ENCODE measurements at places on chromosomes 6 and 20. TPM values are rescaled to one million over a fixed set of nuclear protein-coding genes. Genes with fewer than 3 reads are reported as not detected.

DNA sequence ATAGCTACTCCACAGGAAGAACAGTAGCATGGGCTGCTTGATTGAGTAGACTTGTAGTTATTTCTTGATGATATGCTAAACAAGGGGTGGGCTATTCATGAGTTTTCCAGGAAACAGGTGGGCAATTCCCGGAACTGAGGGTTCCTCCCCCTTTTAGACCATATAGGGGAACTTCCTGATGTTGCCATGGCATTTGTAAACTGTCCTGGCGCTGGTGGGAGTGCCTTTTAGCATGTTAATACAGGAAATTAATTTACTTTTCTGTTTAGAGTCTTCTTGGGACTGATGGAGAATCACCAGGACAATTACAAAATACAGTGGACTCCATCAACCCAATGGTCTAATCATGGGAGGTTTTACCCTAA is 22.7 kb downstream of the CYP24A1 start:
- no peak for DNase-seq

The ENPP3 gene
- total RNA-seq = 0.64 TPM

DNA sequence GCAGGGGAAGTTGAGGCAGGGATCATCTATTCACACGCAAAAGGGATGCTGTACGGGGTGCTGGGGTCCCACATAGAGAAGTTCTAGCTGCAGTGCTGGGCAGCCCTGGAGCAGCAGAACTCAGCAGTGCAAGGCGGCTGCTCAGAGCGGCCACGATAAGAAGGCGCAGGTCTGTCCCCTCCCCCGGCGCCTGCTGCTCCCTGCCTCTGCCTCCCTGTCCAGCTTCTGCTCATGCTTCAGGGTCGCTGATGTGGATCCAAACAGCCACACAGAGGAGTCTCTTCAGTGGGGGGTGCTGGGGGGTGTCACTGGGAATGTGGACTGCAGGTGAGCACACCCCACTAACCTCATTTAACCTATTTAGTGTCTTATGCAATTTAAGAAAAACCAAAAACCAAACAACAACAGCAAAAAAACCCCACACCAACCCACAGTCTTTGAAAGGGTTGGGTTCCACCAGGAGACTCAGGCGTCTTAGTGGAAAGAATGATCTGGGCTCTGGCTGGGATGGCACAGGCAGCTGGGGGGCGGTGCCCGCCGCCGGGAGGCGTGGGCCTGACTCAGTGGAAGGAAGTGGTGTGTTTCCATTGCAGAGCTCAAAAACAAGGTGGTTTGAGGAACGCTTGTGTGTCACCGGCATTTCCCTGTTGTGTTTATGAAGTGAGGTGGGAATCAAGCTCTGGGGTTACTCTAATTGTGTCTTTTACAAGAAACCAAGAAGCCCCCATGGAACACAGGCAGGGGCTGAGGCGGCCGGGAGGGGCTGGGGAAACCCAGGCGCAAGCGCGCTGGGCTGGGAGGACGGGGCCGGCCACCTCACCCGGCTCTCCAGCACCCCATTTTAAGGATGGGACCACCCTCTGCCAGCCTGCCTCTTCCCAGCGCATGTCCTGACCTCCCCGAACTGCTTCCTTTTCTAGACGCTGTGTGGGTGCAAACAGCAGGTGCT is 55.1 kb downstream of the IRF4 start:
- DNase-seq = no peak

DNA sequence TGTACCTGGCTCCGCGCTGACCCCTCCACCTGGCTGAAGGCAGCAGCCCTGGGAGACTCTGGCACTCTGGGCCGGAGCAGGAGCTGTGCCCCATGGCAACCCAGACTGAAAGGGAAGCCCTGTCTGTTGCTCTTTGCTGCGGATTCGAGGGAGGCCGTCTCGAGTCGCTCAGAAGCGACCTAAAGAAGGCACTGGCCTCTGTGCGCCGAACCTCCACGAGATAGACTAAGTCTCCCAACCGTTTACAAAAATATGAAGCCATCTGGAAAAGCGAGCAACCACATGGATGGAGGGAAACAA is 10.5 kb upstream of the TBX18 start:
- no peak for DNase-seq

DNA sequence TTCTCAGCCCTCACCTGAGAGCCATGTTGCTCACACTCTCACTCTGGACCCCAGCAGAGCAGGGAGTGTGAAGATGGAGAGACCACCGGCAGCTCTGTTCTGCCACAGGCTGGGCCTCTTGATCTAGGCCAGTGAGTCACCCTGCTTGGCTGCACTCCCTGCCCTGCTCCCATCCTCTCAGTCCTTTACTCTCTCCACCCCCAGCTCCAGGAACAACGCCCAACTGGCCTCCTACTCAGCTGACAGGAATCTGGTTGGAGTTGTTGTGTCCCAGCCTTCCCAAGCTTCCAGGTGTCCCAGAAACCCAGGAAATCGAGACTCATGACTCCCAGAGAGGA is at the start of gene PSORS1C1:
Gene PSORS1C1, plus strand, starts transcription at position 260 of the 338 bp plus-strand sequence. CDS start 14,833 bp downstream, outside the sequence.
- DNase-seq = no peak

DNA sequence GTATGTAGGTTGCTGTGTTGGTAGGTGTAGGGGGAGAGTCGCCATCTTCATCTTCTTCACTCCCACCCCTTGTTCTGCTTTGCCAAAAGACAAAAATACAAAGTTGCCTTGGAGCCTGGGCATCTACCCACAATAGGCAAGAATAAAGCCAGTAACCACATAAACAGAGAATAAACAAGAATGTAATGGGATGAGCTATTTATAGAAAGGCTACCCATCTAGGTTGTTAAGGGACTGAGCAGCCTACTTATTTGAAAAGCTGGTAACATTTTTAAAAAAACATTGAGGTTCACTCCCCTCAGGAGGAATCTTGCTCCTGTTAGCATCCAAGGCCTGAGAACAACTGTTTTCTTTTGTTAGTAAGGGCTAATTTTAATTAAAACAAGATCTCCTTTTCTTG is 301.4 kb upstream of the STXBP5 start:
- DNase-seq = no peak

The CD24 gene
- 796 TPM for total RNA-seq

The RTN4IP1 gene
- total RNA-seq = 3.3 TPM

DNA sequence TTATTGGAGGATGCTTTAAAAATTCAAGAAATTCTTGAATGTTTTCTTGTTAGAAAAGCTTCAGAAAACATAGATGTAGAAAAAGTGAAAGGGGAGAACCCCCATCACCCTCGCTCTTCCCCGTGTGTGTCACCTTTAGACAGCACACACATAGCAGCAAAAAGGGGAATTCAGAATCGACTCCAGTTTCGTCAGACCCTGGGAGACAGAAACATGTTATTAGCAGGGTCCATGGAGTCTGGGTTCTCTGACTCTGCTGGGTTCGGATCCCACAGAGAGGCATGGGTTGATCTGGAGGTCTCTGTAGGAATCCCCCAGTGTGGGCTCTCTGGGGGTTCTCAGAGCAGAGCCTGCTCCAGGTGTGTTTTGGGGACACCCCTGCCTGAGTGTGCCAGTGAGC is 43.7 kb downstream of the ARHGAP40 start:
- no peak for DNase-seq

The DEFB132 gene
- not detected for total RNA-seq

GRCh38 chr6:1179571-1180459 is 132.1 kb upstream of the FOXQ1 start:
- no peak for DNase-seq

GRCh38 chr6:140736231-140736630 is 1361.8 kb upstream of the CITED2 start:
- no peak for DNase-seq

The TLDC2 gene
- total RNA-seq = not detected

DNA sequence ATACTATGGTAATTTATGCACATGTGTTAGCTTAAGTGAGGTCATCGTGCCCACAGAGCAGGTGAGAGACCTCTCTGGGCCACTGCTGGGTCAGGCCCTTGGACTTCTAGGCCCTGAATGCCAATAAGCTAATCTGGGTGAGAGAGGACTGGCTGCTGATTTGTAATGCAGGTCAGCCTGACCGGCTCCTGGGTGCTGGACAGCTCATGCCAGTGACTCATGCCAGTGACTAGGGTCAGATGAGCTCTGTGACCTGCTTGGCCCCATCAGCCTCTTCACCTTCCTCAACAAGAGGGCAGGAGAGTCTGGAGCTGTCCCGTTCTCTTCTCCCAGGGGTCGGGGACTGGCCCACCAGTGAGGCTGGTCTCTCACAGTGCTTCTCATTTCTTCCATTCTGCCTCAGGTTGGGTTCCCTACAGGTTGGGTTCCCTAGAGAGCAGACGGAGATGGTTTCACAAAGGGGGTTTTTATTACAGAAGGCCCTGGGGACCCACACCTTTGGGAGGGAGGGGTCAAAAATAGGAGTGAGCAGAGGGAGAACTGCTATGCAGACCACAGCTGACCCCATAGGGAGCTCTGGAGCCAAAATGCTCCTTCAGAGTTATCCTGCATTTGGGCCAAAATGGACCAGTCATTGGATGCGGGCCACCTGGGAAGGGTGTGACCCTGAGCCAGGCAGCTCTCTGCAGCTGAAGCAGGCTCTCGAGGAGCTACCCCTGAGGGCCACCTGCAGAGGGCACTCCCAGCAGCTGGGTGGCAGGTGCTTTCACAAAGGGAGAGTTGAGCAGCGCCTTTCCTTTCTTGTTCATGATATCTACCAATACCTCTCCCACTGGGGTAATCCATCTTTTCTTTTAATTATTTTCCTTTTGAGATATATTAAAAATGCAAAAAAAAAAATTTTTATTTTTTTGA is 2.2 kb upstream of the OXT start:
- DNase-seq = no peak

- no peak for DNase-seq
Measured at GRCh38 chr20:40942775-40943174, 85.8 kb upstream of the TOP1 start.

DNA sequence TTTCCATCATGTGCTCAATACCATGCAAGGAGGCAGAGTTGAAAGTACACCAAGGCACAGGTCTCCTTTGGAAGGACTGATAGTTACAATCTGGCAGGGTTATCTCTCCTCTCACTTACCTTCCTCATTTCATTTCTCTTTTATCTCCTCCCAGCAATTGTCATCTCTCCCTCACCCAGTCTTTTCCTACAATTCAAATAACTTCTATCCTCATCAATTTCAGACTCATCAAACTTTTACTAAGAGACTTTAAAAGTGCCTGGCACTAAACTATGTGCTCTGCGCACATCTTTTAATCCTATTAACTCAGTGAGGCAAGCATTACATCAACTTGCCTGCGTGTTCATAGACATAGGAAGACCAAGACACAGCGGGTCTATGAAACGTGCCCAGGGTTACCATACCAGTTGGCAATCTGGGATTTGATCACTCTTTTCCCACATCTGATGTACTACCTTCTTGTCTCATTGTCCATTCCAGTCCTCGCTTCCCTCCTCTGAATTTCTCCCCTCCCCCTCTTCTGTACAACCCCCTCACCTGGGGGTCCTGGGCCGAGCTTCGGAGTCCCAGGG is 1.2 kb downstream of the VARS1 start:
- no peak for DNase-seq

GRCh38 chr20:6704132-6704861 is 63.2 kb upstream of the BMP2 start:
- no peak for DNase-seq

- no peak for DNase-seq
Measured at GRCh38 chr6:157283900-157284737, 39.2 kb downstream of the TMEM242 start.

DNA sequence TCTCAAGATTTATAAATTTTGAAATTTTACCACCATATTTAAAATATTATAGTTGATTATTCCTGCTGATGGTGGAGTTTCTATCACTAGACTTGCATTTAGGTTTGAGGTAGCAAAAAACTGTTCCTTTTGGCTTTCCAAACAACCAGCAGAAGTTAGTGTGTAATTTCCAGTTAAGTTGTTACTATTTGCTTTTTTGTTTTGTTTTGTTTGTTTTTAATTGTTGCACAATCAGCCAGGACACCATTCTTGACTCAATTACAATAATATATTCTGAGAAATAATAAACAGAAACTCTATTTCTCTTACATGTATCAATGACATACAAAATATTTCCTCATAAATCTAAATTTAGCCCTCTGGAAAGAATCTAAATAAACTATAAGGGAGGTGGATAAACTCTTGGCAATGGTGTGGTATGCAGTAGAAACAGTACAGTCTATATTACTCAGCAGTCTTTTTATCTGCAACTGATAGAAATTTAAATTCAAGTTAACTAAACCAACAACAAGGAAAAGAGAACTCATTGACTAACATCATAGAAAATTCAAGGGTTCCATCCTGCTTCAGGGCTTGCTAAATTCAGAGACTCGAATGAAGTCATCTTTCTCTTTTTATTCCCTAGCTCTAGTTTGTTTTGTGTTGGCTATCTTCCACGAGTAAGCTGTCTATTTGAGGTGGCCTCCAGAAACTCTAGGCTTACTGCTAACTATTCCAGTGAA is 19.4 kb upstream of the COL19A1 start:
- DNase-seq = no peak

DNA sequence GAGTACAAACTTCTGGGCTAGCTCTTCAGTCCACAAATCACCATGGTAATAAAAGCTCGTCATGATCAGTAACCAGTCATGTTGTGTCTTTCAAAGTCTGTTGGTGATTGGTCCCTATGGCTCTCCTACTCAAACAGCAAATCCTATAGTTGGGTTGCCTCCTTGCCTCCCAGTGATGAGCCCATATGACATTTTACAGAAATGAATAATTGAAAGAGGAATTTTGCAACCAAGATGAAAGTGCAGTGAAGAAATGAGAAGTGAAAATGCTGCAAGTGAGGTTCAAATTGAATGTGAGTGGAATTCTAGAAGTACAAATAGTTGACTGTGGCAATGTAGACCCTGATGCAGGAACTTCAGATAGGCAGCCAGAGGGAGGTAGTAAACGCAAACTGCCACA is 5.1 kb upstream of the SIRPD start:
- DNase-seq = no peak

DNA sequence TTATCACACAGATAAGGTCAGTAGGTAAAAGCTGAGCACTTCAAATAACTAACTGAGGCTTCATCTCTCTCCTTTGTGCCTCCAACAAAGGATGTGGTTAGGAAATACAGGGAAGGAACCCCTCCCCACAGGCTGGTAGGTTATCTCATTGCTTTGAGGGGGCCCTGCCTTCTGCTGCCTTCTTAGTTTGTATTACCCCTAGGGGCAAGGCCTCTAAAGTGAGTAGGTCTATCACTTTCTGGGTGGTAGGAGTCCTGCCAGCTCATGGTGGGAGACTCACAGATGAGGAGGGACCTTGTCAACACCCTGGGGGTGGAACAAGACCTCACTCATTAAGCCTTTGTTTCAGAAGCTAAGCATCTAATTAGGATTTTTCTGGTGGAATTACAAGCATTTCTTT is 34.6 kb downstream of the EDN1 start:
- DNase-seq = no peak

The PDE10A gene
- 11.5 TPM for total RNA-seq

The MOG gene
- total RNA-seq = not detected

DNA sequence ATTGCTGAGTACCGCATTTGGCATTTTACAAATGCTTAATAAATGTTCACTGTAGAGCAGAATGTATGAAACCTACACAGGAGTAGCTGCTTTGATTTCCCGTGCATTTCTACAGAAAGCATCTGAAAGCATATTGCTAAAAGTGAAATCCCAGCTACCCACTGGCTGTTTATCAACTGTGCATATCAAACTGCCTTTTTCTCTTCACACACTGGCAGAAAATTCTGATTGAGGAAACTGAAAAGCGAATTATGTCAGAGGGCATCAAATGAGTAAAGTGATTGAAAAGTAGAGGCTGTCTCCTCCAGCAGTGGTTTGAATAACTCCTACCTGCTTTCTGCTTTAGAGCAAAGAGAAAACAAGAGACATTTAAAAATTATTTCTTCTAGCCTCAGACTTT is 28.0 kb downstream of the STX11 start:
- DNase-seq = no peak

The RIPOR3 gene
- 11.2 TPM for total RNA-seq

The PHACTR1 gene
- total RNA-seq = 39.9 TPM

The KCNQ2 gene
- total RNA-seq = 3.2 TPM

The ELOVL4 gene
- total RNA-seq = 3.3 TPM

The PDYN gene
- total RNA-seq = not detected
